ENCODE measurements at places on chromosomes 5 and 9.

- DNase-seq = no peak
Measured at GRCh38 chr5:67347821-67348220, 151.2 kb upstream of the CD180 start.

GRCh38 chr5:164332349-164333196, 827.2 kb downstream of the MAT2B start:
- DNase-seq = no peak

- DNase-seq = no peak
Measured at GRCh38 chr9:108142142-108142503, 652.6 kb upstream of the KLF4 start.

DNA sequence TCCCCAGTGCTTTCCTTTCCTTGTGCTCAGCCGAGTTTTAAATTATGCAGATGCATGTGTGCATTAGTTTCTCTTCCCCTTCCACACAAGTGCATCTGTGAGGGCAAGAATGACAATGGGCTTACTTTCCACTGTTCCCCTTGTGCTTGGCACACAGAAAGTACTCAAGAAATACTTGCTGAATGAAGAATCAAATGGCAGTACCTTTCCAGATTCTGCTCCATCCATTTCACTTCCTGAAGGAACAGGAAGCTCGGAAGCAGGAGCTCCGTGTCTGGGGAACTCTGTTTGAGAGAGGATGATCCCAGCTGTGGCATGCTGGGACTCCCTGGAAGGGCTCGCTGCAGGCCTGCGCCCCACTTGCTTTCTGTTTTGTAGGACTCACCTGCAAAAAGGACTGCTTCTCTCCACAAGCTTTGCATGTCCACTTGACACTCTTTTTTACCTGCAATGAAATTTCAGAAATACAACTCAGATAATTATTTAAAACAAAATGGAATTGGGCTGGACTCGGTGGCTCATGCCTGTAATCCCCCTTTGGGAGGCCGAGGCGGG, 5.5 kb downstream of the MRNIP start:
- no peak for DNase-seq

DNA sequence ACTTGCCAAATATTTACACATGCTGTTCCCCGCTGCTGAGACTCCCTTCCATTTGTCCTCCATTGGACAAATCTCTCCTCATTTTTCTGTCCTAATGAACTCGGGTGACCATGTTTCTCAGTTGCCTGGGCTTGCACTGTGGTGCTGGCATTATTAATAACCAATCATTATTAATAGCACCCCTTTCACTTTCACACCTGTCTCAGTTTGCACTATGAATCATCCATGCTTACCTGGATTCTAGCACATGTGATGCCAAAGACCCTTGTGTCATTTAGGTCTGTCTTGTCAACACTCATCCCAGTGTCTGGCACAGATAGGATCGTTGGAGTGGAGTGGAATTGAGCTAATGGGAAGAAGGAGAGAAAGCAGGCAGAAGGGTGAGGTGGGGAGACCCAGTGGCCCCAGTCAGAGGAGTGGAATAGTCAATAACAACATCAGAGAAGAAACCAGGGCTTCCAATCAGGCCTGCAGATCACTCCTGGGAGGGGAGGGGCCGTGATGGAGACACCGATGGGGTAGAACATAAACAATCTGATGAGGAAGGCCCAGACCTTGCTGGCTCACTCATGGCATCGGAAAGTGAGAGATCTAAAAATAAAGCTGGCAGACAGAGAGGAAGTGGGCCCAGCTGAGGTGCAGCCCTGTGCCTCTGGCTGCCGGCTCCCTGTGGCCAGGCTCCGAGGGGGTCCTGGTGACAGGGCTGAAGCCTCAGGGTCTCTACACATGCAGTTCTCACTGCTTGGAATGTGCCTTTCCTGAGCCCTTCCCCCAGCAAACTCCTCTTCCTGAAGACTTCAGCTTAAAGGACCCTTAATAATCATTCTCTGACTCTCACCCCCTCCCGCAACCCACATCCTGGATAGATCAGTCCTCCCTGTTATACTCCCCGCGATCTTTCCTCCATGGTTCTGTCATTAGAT, 33.5 kb upstream of the CRB2 start:
- no peak for DNase-seq

- DNase-seq = no peak
Measured at GRCh38 chr9:118094387-118094786, 390.2 kb downstream of the TLR4 start.

DNA sequence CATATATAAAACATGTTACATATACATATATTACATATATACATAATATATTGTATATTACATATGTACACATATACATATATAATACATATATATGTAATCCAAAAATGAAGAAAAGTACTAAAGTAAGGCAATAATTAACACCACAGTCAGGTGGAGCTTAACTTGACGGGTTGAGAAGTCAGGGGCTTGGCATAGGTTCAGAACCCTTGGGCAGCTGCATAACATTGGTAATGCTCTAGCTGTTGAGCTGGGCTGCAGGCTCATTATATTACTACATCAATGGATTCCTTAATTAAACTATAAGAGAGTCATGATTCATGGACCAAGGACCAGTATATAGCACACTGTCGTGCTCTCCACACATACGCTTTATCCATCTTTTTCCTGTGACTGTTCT, 435.2 kb upstream of the ADAMTS16 start:
- DNase-seq = no peak

DNA sequence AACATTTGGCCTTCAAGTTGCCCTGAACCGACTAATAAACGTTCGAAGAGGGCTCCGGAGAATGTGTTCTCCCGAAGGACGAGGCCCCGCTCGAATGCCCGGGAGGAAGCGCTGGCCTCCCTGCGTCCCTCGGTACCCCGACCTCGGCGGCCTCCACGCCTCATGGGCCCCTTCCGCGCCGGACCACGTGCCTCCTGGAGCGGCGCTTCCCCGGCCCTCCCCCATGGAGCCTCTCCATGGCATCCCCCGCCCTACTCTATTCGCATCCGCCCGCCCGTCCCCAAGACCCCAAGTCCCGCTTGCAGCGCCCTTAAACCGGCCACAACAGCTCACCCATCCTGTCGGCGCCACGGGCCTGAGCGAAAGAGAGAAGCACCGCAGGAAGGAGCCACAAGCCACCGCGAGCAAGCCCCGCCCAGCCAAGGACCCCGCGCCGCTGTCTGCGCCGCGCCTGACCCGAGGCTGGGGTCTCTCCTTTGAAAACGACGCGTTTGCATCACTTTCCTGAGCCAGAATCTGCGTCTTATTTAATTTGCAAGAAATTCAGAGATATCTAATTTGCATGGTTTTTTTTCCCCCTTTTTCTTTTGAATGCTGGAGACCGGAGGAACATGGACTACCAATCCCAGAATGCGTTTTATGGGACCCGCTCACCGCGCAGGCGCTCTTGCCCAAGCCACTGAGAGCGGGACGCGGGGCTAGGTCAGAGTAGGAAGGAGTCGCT, at the start of gene RPS23:
Gene RPS23, minus strand, starts transcription at position 368 of the 724 bp plus-strand sequence. Its CDS starts 31 bp downstream, at position 337.
- DNase-seq = peak; percentile 81

- DNase-seq = no peak
Measured at GRCh38 chr9:82247318-82247717, 258.7 kb downstream of the SPATA31D1 start.

DNA sequence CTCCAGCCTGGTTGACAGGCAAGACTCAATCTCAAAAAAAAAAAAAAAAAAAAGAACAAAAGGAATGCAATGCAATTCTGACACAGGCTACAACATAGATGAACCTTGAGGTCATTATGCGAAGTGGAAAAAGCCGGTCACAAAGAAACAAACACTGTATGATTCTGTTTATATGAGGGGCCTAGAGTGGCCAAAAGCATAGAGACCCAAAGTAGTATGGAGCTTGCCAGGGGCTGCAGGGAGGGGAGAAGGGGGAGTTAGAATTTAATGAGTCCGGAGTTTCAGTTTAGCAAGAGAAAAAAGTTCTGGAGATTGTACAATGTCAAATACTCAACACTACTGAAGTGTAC, 33.2 kb upstream of the ASS1 start:
- no peak for DNase-seq

DNA sequence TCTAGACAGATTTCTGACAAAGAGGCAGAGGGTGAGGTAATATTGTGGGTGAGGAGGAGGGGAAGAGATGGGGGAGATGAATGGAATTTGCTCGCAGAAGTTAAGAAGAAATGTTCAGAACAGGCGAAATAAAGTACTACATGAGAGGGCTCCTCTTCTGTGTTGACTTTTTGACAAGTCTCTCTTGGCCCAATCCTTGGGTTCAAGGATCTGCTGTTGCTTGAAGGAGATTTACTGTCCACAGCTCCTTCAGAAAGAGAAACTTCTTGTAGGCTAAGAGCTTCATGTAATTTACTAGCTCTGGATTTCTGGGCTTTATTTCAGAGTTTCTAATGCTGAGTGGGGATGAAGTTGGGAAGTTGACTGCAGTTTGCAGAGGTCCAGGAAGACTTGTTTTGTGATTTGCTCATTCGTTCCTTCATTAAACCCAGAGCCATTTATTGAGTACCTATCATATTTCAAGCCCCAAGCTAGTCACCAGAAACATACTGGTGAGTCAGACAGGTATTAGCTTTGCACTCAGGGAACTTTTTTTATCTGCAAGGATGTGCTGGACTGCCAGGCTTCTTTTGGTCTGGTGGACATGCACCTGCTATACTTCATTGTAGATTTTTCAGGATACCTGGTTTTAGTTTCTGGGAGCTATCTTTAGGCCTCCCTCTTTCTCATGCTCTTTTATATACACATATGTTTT, 402.9 kb upstream of the CLINT1 start:
- no peak for DNase-seq

GRCh38 chr9:121915304-121915625, 177.8 kb downstream of the TTLL11 start:
- no peak for DNase-seq

GRCh38 chr5:180792965-180793287, 9.7 kb downstream of the MGAT1 start:
- no peak for DNase-seq

DNA sequence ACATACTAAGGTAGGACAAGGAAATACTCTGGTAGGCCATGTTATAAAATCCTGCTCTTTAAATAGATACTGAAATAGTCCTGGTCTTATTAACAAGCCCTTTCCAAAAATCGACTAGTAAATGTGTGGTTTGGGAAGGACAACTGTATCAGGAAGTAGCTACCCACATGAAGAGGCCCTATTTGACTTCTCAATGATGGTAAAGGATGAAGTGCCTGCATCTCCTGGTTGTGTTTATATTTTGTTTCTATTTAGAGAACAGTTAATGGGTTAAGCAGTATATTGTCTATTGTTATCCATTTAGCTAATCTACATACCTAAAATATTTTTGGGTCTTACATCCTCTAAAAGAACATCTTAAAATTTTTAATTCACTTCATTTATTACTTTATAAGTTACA, 12.5 kb downstream of the GDF9 start:
- DNase-seq = no peak

GRCh38 chr9:4921449-4921848, 63.6 kb upstream of the JAK2 start:
- DNase-seq = no peak

DNA sequence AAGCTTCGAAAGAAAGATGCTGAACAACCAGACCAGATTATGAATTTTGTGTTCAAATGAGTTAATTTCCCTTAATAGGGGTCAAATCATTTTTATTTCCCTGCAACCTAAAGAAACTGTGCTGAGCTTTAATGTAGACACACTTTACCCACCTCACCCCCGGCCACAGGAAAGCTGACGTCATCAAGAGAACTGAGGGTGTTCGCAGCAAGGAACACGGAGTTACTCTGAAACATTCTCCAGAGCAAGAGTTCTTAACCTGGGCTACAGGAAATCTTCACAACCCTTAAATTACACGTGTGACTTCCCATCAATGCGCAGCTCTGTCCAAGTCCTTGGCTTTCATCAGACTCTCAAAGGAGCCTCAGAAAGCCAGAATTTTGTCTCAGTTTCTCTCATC, 116.3 kb downstream of the COL23A1 start:
- DNase-seq = no peak
